Activated CD4-positive, alpha-beta memory T cell treated with anti-CD3 and anti-CD28 coated beads for 36 hours (primary cell): ENCODE measurements at places on chromosomes 16 and 17.

DNA sequence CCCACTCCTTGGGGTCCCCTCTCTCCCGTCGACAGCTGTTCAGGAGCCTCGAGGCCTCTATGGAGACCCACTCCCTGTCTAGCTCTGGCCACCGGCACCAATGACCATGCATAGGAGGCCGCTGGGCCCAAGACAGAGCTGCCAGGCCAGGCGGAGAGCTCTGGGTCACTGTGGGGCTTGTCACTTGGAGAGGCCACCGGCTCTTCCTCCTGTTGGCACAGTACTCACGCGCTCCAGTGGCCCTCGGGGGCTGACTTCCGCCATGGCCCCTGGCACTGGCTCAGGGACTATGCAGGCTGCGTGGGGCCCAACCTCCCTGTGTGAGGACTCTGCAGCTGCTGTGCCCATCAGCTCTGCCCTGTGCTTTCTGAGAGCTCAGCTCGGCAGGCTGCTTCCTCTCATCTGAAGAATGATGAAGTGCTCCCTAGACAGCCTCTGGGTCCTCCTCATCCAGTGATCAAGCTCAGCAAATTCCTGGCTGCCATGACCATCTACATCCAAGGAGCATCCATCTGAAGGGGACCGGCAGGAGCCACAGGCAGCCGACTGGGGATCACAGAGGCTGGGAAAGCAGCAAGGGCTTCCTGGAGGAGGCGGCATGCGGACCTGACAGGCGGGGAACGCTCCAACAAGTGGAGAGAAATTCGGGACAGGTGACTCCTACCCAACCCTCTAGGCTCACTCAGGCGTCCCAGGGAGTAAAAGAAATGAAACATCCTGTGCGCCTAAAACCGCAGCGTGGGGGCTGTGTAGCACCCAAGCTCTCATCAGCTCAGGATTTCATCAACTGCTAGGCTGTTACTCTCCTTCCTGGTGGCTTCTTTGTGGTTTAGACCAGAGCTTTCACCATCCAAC lies 16.8 kb downstream of the GALNS start:
- no peak for DNase-seq
- no peak overlapping the region for H3K4me3 ChIP-seq

- no peak overlapping the region for H3K4me3 ChIP-seq
- H3K27me3 ChIP-seq = no peaks in the 10 kb centered on the region
- peaks cover 5% of the 10 kb centered on the region for H3K36me3 ChIP-seq
- no peak for DNase-seq
Observed at GRCh38 chr17:16463358-16464302, 28.4 kb downstream of the LRRC75A start.

GRCh38 chr16:48029768-48030167 lies 126.0 kb downstream of the ABCC12 start:
- H3K27ac ChIP-seq = no peak overlapping the region
- peaks cover 9% of the 10 kb centered on the region for H3K27me3 ChIP-seq
- H3K36me3 ChIP-seq = no peaks in the 10 kb centered on the region
- no peak overlapping the region for H3K4me3 ChIP-seq
- no peak for DNase-seq
- no peaks in the 10 kb centered on the region for H3K4me1 ChIP-seq

DNA sequence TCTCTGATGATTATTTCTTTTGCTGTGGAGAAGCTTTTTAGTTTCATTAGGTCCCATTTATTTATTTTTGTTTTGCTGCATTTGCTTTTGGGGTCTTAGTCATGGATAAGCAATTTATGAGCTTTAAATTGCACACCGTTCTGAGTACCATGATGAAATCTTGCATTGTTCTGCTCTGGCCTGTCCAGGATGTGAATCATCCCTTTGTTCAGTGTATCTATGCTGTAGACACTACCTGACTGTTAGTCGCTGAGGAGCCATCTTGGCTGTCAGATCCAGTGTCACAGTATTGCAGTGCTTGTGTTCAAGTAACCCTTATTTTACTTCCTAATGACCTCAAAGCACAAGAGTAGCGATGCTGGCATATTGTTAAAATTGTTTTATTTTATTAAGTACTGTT lies 218.0 kb upstream of the CNTNAP4 start:
- DNase-seq = no peak
- H3K27ac ChIP-seq = no peak overlapping the region
- H3K27me3 ChIP-seq = no peaks in the 10 kb centered on the region
- H3K4me1 ChIP-seq = no peaks in the 10 kb centered on the region
- no peaks in the 10 kb centered on the region for H3K36me3 ChIP-seq
- H3K4me3 ChIP-seq = no peak overlapping the region

GRCh38 chr17:73356561-73357170 lies 44.9 kb upstream of the CDC42EP4 start:
- no peak overlapping the region for H3K4me3 ChIP-seq
- H3K4me1 ChIP-seq = no peaks in the 10 kb centered on the region
- DNase-seq = no peak

- peak overlapping the region; percentile 79 for H3K27ac ChIP-seq
- no peak for DNase-seq
- H3K4me3 ChIP-seq = no peak overlapping the region
- no peaks in the 10 kb centered on the region for H3K27me3 ChIP-seq
- H3K4me1 ChIP-seq = peaks cover 24% of the 10 kb centered on the region
Observed at GRCh38 chr16:20734056-20734455, 7.6 kb downstream of the THUMPD1 start.

GRCh38 chr16:13992322-13992721 lies 72.4 kb downstream of the ERCC4 start:
- peaks cover 6% of the 10 kb centered on the region for H3K27me3 ChIP-seq
- H3K36me3 ChIP-seq = no peaks in the 10 kb centered on the region
- no peak overlapping the region for H3K4me3 ChIP-seq
- no peak for DNase-seq

DNA sequence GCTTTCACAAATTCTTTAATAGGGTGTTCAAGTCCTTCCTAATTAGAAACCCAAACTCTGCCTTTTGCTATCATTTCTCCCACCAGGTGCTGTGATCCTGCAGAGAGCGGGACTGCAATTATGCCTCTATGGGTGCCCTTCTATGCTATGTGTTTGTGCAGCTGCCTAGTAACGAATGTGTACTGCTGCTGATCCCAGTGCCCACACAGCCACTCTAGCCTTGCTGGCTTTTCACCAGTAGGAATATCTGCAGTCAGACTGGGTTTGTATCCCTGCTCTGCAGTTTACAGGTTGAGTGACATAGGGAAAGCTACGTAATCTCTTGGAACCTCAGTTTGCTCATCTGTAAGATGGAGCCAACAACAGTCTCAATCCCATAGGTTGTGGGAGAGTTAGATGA lies 179.6 kb upstream of the IRX3 start:
- no peak overlapping the region for H3K4me3 ChIP-seq
- H3K4me1 ChIP-seq = no peaks in the 10 kb centered on the region
- no peaks in the 10 kb centered on the region for H3K27me3 ChIP-seq
- no peaks in the 10 kb centered on the region for H3K36me3 ChIP-seq
- no peak for DNase-seq
- no peak overlapping the region for H3K27ac ChIP-seq

DNA sequence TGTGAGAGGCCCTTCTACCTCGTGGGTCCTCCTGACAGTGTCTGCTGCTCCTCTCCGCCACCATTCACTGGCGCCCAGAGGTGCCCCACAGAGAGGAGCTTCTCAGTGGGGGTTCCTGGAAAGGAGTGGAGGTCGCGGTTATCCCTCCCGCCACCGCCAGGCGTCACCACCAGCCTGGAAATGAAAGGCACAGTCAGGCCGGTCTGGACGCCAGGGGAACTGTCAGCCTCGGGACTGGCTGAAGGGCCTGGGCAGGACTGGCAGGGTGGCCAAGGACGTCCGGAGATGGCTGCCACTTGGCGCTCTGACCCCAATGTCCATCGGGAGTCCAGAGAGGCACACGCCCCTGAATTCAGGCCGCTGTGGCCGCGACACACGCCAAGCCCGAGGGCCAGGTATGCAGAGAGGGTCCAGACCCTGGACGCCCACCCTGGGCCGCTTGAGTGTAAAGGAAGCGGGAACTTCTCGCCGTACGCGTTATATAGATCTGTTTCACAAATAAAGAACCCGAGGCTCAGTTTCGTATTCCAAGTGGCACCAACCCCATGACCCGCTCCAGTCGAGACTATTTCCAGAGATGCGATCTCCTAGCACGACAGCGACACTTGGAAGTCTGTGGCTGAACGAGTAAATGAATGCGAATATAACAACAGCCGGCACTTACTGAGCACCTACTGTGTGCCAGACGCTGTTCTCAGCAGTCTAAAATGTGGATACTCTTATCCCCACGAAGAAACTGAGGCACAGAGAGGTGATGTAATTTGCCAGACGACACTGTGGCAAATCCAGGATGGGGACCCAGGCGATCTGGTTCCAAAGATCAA lies 7.6 kb upstream of the NXPH3 start:
- H3K4me3 ChIP-seq = peak overlapping the region; percentile 67
- no peak overlapping the region for H3K27ac ChIP-seq
- peak; percentile 90 for DNase-seq
- H3K36me3 ChIP-seq = no peaks in the 10 kb centered on the region
- peaks cover 14% of the 10 kb centered on the region for H3K27me3 ChIP-seq
